ENCODE measurements at places on chromosomes 7 and 10.

GRCh38 chr10:28118985-28119628, 120.2 kb upstream of the ODAD2 start:
- DNase-seq, result no peak

DNA sequence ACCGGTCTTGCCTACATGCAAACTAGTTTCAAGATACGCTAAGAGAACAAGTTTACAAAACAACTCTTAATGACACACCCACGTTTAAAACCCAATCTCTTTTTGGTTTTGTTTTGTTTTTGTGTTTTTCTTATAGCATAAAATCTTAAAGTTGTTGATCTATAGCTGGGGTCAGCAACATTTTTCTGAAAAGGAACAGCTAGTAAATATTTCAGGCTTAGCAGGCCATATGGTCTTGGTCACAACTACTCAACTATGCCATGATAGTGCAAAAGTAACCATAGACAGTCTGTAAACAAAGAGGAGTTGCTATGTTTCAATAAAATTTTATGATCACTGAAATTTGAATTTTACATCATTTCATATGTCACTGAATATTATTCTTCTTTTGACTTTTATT, 327.4 kb downstream of the AGMO start:
- DNase-seq, result no peak

- no peak for DNase-seq
Observed at GRCh38 chr7:28660132-28660531, 247.8 kb downstream of the CREB5 start.

DNA sequence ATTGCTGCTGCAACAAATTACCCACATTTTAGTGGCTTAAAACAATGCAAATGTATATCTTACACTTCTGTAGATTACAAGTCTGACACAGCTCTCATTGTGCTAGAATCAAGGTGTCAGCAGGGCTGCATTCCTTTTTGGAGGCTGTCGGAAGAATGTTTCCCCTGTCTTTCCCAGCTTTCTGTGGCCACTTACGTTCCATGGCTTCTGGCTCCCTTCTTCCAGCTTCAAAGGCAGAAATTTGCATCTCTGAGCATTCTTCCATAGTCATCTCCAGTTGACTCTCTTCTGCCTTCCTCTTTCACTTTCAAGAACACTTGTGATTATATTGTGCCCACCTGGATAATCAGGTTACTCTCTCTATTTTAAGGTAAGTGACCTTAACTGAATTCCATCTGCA, 125.3 kb downstream of the GPR158 start:
- no peak for DNase-seq

DNA sequence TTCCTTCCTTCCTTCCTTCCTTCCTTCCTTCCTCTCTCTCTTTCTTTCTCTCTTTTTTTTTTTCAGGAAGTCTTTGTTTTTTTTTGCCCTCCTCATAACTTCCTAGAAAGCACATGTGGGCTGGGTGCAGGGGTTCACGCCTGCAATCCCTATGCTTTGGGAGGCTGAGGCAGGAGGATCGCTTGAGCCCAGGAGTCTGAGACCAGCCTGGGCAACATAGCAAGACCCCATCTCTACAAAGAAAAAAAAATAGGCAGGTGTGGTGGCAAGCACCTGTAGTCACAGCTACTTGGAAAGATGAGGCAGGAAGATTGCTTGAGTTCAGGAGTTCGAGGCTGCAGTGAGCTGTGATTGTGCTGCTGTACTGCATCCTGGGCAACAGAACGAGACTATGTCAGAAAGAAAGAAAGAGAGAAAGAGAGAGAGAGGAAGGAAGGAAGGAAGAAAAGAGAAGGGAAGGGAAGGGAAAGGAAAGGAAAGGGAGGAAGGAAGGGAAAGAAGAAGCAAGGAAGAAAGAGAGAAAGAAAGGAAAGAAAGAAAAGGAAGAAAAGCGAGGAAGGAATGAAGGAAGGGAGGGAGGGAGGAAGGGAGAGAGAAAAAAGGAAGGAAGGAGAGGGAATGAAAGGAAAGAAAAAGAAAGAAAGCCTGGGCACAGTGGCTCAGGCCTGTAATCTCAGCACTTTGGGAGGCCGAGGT, 13.5 kb upstream of the BAIAP2L1 start:
- DNase-seq, result no peak

DNA sequence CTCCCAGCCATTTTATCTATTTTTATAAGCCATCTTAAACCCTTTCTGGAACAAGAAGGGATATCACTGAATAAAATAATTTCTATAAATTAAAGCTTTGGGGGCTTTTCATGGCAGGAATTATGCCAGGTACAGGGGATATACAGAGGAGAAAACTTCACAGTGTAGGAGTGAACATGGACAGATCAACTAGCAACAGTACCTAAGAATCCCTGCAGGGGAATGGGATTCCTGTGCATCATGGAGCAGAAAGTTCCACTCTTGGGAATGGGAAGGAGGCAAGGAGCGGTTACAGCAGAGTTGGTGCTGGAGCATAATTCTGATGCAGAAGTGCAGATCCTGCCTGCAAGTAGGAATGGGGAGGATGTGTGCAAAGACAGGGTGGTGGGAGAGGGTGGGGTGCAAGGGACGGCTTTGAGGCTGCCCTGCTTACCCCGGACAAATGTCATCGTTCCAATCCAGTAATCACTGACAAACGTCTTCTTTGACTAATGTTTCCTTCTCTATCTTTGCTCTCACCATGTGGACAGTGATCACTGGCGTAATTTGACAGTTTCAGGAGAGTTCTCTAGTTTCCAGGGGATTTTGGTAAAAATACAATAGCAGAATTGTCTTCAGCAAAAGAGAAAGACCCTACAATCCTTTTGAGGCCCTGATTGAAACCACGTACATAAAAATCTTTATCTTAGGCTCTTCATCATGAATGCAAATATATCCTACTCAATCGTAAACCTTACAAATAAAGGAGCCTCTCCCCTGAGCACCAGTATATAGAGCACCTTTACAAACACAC, 196.7 kb downstream of the HECW1 start:
- no peak for DNase-seq

- DNase-seq, result no peak
Observed at GRCh38 chr7:157444843-157445135, 108.0 kb downstream of the DNAJB6 start.

Data from T-helper 2 cell (primary cell).